ENCODE measurements at places on chromosomes 2 and 18.

- DNase-seq = no peak
These were observed 32.8 kb downstream of the TACR1 start for GRCh38 chr2:75166491-75166890.

GRCh38 chr2:149686136-149687051, 98.8 kb upstream of the MMADHC start:
- no peak for DNase-seq

DNA sequence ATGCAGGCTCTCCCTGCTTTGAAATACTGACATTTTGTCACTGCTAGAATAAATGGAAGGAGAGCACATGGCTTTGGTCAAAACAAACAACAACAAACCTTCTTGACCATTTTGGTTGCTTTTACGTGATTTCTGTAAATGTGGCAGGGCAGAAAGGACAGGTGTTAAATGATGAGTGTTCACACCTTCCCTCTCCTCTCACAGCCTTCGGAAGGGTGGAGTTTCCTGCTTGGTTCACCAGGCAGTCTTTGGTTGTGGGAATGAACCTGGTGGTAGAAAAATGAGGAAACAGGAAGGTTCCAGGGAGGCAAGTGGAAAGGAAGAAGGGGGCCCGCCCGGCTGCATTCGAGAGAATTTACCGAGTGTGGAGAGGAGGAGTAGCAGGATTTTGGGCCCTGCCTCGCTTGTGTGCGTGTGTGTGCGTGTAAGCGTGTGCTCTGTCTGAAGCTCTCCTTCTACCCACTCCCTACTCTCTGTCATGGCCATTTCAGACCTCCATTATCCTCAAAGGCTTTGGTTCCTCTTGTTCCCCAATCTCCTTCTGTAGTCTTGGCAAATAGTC, 23.7 kb upstream of the SPP2 start:
- no peak for DNase-seq

DNA sequence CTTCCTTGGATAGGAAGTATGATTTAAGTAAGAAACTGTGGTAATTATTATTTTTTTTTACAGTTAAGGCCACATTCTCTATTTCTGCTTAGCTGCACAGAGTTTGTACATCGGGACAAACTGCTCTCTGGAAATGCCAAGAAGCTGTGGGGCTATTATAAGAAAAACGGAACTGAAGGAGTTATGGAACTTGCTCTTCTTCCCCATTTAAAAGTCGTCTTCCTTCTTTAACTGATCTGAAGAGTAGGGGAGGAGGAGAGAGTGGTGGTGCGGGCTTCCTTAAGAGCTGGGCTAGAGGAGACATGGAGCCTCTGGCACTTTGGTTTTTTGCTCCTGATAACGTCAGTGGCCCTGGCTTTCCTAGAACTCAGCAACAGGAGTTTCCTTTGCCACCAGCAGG, 54.4 kb downstream of the RAB31 start:
- peak; percentile 19 for DNase-seq

GRCh38 chr2:31318361-31319336, 84.7 kb downstream of the EHD3 start:
- DNase-seq = peak; percentile 80

Measured in hematopoietic multipotent progenitor cell treated with erythropoietin and hydrocortisone succinate and interleukin-3 and kit ligand, for 6 days (in vitro differentiated cells).